ENCODE measurements at places on chromosomes 6 and 20.

DNA sequence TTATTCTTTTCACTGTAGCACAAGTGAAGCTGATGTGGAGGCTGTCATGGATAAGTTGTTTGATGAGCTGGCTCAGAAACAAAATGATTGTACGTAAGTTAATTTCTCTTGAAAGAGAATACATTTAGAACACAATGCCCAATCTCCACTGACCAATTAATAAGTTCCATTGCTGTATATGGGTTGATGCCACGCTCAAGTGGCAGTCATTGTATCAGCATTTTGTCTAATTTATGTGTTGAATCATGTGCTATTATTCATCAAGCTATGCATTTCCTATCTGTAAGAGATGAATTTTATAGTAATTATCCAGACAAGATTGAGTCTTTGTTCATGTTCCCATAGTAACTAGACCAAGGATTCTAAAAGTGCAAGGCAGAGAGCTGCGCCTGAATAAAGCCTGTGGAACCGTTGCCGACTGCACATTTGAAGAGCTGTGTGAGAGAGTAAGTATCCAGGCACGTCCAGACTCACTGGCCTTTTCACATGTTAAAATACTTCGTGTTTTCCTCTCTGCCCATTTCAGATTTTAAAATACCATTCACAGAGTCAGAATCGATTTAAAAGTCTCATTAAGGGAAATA is 83.8 kb upstream of the FOXO3 start:
- no peak for DNase-seq

- DNase-seq = no peak
Observed at GRCh38 chr6:34196833-34197195, 39.9 kb upstream of the HMGA1 start.

DNA sequence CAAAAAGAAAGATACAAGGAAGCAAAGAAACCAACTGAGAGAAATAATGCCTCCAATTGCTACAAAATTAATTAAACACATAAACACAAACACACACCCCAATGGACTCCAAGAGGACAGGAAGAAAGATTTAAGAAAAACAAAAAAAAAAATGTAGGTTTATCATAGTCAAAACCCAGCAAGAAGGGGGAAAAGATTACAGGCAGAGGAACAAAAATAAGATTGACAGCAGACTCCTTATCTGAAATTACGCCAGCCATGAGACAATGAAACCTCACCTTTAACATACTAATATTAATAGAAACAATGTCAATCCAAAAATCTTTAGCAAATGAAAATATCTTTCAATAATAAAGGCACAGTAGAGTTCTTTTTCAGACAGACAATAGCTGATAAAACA is 155.8 kb downstream of the RNGTT start:
- no peak for DNase-seq

- DNase-seq = no peak
Observed at GRCh38 chr20:39897058-39897457, 792.0 kb downstream of the MAFB start.

DNA sequence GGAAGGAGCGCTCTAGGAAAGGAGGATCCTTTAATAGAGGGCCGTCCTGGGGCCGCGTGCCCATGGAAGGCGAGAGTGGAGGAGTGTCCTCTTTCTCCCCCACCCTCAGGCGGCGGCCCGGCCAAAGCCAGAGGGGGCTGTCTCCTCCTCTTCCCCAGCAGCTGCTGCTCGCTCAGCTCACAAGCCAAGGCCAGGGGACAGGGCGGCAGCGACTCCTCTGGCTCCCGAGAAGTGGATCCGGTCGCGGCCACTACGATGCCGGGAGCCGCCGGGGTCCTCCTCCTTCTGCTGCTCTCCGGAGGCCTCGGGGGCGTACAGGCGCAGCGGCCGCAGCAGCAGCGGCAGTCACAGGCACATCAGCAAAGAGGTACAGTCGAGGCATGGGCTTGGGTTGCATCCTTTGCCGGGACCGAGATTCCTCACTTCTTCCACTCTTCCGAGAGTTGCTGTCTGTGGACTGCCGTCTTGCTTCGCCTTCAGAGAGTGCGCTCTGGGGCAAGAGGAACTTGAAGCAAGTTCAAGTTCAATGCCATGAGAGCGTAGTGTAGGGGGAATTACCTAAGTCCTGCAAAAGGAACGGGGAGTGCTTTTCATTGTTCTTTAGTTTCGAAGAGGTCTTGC is at the start of gene LAMA2:
Gene LAMA2 (plus strand): TSS at position 148 of the 621 bp plus-strand sequence. CDS start 108 bp downstream, at position 256.
- DNase-seq = no peak

Data from stimulated activated CD4-positive, alpha-beta T cell treated with anti-CD3 and anti-CD28 coated beads, Interleukin-4, amount 100 ng/mL, for 24 hours (primary cell).